GM13977 (cell line): ENCODE measurements at places on chromosomes 5 and 9.
A peak's percentile ranks its signal among the peaks of the same experiment; 100 is the strongest.

GRCh38 chr5:5741418-5741817 lies 318.9 kb downstream of the ICE1 start:
- no peak for DNase-seq

DNA sequence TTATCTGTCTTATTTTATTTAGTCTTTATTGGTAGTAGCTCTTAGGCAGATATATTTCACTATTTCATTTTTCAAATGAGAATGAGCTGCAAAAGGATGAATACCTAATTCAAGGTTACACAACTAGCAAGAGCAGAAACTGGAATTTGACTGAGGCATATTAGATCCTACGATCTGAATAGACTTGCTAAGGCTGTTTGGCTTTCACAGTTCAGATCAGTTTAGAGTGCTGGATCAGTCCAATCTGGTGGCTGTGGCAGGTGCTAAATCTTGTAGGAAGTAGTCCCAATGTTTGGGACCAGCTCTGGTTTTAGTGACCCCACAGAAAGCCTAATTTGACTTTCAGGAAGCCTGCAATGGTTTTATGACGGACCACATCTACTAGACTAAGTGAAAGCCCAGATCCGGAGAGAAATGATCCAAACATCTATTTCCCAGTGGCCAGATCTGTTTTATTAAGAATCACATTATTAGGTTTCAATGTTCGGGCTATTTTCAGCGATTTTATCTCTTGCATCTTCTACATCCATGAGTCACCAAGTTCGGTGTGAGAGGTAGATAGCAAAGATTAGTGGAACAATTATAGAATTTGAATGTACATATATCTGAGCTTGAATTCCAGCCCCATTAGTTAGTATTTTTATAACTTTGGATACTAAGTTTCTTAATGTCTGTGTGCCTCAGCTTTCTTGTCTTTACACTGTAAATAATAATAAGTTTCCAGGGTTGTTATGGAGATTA lies 359.5 kb downstream of the ADGRV1 start:
- no peak for DNase-seq

- DNase-seq = no peak
Observed at GRCh38 chr9:110954822-110955291, 83.4 kb downstream of the LPAR1 start.

DNA sequence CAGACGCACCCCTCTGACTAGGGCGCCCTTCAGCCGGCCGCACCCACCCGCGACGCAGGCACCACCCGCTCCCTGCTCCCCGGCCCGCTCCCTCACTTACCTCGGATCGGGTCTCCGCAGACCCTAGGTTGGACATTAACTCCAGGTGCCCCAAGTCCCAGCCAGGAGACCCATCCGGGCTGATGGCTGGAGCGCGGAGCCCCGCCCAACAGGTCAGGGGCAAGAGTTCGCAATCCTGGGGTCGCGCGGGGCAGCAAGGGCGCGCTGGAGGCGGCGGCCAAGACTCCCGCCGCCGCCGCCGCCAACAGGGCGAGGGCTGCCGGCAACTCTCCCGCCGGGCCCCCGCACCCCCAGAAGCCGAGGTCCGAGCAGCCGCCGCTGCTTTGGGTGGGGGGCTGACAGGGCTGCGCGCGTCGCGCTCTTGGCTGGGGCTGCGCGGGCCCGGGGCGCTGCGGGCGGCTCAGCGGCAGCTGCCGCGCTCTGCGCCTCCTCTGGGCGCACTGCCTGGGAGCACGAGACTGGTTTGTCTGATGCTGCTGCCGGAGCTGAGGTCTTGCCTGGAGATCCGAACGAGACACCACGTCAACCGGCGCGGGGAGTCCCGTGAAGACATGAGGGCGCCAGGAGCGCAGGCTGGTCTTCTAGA lies at the start of gene GDNF:
Gene GDNF, minus strand, starts transcription at position 635 of the 646 bp plus-strand sequence. CDS start 5,245 bp downstream, outside the sequence.
- DNase-seq = peak; percentile 78

GRCh38 chr9:114722081-114722621 lies 40.2 kb upstream of the TEX48 start:
- no peak for DNase-seq

DNA sequence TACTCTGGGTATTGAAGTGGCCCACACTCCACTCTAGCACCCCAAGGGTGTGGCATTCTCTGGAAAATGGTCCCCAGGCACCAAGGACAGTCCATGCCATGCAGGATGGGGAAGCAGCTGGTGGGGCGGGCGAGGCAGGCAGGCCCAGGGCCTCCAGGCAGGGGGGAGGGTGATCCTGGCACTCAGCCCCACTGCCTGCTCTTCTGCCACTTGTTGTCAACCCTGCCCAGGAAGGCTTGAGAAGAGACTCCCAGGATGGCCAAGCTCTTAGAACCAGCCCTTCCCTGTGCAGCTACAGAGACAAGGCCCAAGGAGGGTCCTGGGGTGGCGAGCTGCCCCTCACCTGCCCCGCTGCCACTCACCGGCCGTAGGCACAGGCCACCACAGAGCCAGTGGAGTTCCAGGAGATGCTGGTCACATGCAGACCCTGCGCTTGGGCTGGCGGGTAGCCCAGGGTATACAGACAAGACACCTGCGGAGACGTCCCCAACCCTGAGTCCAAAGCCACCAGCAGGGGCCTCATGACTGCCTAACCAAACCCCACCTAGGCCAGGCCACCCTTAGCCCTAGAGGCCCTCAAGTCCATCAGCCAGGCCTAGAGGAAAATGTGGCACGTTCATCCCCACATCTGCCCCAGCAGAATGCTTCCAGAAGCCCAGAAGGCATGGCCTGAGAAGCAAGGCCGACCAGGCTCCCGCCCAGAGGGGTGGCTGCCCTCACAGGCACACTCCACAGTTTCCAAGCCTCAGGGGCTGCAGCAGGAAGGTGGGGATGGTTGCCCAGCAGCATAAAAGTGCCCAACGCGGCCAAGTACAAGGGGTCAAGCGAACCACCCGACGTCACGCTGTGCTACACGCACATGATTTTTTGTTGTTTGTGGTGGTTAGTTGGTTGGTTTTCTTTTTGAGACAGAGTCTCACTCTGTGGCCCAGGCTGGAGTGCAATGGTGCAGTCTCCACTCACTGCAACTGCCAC lies 19.8 kb downstream of the DYNC2I2 start:
- DNase-seq = peak; percentile 13

- no peak for DNase-seq
Observed at GRCh38 chr5:75992753-75993152, 90.4 kb upstream of the SV2C start.

DNA sequence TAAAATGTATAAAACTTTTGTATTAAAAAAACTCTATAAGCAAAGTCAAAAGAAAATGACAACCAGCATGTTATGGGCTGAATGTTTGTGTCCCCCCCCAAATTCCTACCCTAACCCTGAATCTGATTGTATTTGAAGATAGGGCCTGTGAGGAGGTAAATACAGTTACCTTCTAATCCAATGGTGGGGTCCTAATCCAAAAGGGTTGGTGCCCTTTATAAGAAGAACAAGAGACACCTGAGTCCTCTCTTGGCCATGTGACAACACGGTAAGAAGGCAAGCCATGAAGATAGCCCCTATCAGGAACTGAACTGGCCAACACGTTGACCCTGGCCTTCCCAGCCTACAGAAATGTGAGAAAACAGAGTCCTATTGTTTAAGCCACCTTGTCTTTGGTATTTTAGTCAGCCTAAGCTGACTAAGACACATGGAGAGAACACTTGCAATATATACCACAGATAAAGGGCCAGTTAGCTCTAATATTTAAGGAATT lies 49.7 kb upstream of the AKNA start:
- no peak for DNase-seq

GRCh38 chr9:4328723-4329122 lies 28.9 kb upstream of the GLIS3 start:
- DNase-seq = no peak

DNA sequence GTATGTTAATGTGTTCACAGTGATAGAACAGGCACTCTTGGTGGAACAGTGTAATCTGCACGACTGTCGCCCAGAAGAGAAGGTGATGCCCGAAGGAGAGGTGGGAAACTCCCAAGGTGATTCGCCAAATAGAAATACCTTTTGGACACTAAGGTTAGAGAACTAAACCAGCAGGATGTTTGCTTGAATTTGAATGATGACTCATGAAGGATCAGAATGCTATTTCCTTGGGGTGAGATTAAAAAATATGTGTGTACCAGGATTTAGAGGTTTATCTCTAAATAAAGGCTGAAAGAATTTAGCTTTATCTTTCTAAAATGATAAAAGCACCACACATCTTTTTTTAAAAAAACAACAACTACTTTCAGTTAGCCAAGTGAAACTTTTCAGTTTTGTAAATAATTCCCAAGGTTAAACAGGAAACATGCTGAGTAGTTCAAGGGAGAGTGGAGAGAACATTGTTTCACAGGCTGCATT lies 297.4 kb upstream of the TAS2R1 start:
- DNase-seq = no peak

GRCh38 chr5:53327811-53328334 lies 152.6 kb upstream of the FST start:
- no peak for DNase-seq

- DNase-seq = no peak
Observed at GRCh38 chr5:143898916-143899591, 87.1 kb downstream of the HMHB1 start.

- DNase-seq = no peak
Observed at GRCh38 chr5:181217111-181217802, 5.8 kb upstream of the TRIM41 start.

DNA sequence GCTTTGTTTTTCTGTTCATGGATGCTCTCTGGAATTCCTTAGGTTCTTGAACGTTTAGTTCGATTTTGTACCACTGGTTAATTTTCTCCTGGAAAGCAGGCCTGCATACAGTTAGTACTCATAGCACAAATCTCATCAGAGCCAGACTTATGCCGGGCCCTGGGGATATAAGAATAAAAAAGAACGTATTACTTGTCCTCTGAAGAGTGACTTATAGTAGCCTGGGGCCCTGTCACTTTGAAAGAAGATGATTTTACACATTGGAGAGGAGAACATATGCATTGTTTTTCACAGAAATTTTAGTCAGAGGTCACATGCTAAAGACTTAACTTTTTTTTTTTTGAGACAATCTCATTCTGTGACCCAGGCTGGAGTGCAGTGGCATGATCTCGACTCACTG lies 50.3 kb downstream of the ZNF462 start:
- DNase-seq = no peak

GRCh38 chr5:59525957-59526356 lies 367.6 kb downstream of the PDE4D start:
- DNase-seq = no peak

- peak; percentile 9 for DNase-seq
Observed at GRCh38 chr5:104412649-104413240, 850.2 kb upstream of the NUDT12 start.

DNA sequence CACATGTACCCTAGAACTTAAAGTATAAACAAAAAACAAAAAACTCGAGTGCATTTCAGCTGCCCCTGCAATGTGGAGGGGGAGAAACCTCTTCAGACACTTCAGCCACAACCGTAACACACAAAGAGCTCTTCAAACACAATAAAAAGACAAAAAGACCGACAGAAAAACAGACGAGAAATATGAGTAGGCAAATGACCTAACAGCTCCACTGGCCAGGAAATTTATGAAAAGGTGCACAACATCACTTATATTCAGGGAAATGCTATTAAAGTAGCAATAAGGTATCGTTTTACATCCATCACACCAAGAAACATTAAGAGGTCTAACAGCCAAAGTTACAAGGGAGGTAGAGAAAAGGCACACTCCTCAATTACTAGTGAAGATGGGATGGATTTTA lies 6.2 kb downstream of the ZBED3 start:
- no peak for DNase-seq

GRCh38 chr5:151200913-151201595 lies 22.8 kb downstream of the CCDC69 start:
- DNase-seq = no peak

GRCh38 chr9:136907011-136907914 lies 20.9 kb downstream of the TRAF2 start:
- DNase-seq = no peak

DNA sequence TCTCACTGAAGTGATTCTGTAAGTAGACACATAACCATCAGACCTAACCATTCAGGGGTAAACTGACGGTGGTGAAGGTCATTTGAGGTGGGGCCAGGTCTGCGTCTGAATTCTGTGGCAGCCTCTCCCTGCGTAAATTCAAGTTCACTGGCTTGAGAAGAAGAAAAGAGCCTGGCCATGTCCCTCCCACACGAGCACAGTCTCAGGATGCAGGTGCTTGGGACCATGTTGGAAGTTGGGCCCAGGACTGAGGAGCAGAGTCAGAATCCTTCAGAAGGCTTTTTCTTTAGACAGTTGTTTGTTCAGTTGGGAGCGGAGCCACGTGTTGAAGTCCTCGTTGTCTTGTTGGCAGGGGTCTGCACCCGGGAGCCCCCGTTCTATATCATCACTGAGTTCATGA lies 24.1 kb downstream of the QRFP start:
- no peak for DNase-seq

DNA sequence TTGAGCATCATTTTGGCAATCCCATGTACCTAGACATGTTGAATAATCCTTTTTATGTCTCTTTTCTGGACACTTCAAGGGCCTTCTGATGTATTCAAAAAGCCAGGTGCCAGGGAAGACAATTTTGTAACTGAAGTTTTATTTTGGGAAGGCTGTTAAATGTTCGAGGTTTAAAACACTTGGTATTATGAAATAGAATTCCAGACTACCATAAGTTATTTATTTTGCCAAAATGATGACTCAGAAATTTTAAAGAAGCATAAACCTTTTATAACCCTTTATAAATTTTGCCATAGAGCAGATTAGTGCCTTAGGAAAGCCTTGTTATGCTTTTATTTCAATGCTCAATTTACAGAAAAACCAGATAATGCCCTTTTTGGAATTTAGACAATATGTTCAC lies 30.3 kb upstream of the UHRF2 start:
- no peak for DNase-seq

DNA sequence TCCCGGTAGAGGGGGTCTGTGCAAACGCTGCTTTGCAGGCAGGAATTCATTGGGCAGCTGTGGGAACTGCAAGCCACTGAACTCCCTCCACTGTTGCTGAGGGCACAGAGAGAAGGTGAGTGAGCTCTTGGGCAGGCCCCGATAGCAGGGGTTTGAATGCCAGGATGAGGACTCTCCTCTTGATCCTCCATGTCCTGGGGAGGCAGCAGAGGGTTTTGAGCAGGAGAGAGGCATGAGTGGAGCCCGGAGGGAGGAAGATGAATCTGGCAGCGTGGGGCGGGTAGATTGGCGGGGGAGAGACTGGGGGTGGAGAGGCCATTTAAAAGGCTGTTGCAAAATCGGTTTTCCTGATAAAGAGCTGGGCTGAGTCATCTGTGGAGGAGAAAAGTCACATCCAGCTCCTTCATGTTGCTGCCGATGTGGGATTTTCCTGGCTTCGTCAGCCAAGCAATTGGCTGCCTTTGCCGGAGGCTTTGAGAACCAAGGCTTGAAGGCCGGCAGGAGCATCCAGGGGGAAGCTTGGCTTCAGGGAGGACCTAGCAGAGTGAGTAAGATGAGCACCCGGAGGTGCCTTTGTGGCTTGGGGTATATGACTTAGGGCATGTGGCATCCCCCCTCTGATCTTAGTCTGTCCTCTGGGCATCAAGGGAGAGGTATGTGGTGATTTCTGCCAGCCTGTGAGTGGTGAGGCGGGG lies at the start of gene SYNPO:
Gene SYNPO, plus strand, starts transcription at position 350 of the 695 bp plus-strand sequence. CDS start 7,616 bp downstream, outside the sequence.
- no peak for DNase-seq

GRCh38 chr9:35172878-35173277 lies 11.1 kb downstream of the UNC13B start:
- DNase-seq = no peak
